Left colon (tissue), 2 donors: ENCODE measurements at places on chromosomes 6 and 20. TPM values are rescaled to one million over a fixed set of nuclear protein-coding genes. Genes with fewer than 3 reads are reported as not detected.

DNA sequence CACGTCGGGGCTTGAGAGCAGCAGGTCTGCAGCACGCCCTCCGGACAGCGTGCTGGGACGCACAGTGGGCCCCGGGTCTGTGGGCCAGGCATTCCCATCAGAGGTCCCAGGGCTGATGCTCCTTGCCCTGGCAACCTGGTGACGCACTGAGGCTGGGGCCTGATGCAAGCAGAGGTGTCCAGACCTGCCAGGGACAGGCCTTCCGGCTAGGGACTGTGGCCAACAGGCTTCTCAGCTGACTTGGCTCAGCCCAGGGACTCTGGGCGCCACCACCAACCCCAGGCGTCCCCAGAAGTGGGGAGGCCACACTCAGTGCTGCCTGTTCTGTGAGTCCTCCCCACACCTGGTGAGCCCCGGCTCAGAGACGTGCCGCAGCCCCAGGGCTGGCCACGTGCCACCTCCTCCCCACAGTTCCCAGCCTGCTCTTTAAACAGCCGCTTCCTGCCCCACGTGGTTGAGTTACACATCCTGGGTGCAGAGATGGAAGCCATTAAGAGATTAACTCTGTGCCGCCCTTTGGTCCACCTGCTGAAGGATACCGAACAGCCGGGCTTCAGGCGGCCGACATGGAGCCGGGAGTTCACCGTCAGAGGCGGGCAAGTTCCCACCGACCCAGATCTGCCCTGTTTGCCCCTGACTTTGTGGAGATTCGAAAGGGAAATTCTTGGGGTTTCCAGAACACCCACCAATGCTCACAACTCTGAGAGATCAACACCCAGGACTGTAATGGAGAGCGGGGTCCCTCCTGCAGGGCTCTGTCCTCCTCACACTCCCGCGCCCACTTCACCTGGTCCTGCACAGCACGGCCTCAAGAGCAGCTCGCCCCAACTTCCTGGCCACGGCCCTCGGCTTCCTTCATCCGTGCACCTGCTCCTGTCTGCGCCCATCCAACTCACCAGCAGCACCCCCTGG, 37.6 kb upstream of the ZBP1 start:
- no peak for DNase-seq

DNA sequence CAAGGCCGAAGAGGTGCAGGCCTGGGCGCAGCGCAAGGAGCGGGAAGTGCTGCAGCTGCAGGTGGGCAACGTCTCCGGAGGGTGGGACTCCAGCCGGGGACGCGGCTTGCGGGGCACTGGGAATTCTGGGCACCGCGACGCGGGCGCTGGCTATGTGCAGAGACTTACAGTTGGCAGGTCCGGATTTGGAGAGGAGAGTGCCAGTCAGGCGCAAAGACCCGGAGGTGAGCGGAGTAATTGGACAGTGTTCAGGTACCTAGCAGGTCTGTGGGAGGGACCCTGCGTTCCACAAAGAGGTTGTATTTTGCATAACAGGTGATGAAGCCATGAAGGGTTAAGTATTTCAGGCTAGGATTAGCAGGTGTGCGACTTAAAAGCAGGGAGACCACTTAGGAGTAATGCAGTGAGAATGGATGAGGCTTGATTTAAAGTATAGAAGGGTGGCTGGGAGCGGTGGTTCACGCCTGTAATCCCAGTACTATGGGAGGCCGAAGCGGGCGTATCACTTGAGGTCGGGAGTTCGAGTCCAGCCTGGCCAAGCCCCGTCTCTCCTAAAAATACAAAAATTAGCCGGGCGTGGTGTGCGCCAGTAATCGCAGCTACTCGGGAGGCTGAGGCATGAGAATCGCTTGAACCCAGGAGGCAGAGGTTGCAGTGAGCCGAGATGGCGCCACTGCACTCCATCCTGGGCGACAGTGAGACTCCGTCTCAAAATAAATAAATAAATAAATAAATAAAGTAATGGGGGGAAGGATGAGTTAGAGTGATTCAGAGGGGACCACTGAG, 1.0 kb downstream of the MRPS26 start:
- peak; percentile 49 for DNase-seq

- DNase-seq = no peak
Observed at GRCh38 chr6:62613928-62614327, 327.9 kb upstream of the KHDRBS2 start.

Gene RBPJL
- not detected for total RNA-seq

DNA sequence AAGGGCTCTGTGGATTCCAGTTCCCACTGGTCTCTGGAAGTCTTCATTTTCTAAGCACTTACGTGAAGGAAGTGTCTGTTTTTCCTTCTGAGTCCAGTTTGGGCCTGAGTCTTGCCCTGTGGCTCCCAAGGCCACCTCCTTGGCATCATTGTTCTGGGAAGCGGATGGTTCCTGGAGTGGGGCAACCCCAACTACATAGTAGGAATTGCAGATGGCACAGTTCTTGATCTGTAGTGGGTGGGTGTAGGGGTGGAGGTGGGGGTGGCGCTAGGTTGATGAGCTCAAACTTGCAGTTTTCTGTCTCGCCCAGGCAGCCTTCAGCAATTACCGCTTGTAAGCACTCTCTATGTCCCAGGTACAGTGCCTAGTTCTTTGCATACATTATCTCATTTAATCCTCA, 7.2 kb upstream of the FERMT1 start:
- DNase-seq = no peak

GRCh38 chr6:37943436-37944058, 124.0 kb downstream of the ZFAND3 start:
- DNase-seq = no peak

Gene SLC17A2
- total RNA-seq = not detected

- no peak for DNase-seq
Observed at GRCh38 chr6:74733830-74734620, 471.8 kb downstream of the COL12A1 start.

- DNase-seq = no peak
Observed at GRCh38 chr6:151155095-151155494, 84.7 kb upstream of the AKAP12 start.

Gene MAS1
- total RNA-seq = not detected

- DNase-seq = no peak
Observed at GRCh38 chr20:62571669-62572344, 70.5 kb upstream of the SLCO4A1 start.

Gene PHACTR3
- 0.47 TPM for total RNA-seq

- DNase-seq = no peak
Observed at GRCh38 chr20:3210346-3210745, 1.0 kb downstream of the ITPA start.

Gene DYNLT2
- total RNA-seq = 1.3 TPM

DNA sequence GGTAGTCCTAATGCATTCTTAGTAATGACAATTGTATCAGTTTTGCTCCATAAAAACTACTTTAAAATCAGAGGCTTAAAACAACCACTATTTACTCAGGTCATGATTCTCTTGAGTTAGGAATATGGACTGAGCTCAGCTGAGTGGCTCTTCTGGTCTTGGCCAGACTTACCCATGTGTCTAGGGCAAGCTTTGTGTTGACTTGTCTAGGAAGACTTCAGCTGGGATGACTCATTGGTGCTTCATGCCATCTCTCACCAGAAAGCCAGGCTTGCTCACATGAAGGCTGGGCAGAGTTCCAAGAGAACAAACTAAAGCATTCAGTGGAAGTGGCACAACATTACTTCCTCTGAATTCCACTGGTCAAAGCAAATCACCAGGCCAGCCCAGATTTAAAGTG, 155.3 kb downstream of the DHX35 start:
- DNase-seq = no peak

DNA sequence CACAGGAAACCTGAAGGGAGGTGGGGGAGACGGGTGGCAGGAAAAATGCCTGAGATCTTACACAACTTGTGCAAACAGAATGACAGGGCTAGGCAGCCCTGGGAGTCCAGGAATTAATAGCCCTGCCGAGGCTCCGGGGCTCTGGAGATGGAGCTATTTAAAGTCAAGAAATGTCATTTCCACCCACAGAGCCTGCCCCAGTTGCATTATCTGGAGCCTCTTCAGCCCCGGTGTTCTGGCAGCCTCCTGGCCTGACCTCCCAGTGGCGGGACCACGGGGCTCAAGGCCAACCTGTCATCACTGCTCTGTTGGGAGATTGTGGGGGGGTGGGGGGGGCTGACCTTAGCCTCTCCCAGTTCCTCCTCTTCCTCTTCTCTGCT, 28.5 kb upstream of the SCUBE3 start:
- no peak for DNase-seq

DNA sequence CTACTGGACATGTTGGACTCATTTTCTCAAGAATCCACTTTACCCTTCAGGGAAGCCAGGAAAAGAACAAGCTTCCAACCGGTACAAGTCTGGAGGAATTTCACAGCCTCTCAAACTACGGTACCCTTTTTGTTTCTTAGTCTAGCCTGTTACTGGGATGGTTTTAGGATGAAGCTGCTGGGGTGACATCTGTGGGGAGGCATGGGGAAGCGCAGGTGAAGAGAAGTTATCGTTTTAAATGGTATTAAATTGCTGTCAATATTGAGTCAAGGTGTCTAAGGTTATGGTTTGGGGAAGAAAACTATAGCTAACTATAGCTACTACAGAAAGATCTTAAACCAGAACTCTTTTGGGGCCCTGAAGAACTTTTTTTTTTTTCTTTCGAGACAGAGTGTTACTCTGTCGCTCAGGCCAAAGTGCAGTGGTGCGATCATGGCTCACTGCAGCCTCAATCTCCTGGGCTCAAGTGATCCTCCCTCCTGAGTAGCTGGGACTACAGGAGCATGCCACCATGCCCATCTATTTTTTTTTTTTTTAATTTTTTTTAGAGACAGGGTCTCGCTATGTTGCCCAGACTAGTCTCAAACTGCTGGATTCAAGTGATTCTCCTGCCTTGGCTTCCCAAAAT, 128.7 kb downstream of the RIN2 start:
- DNase-seq = no peak

DNA sequence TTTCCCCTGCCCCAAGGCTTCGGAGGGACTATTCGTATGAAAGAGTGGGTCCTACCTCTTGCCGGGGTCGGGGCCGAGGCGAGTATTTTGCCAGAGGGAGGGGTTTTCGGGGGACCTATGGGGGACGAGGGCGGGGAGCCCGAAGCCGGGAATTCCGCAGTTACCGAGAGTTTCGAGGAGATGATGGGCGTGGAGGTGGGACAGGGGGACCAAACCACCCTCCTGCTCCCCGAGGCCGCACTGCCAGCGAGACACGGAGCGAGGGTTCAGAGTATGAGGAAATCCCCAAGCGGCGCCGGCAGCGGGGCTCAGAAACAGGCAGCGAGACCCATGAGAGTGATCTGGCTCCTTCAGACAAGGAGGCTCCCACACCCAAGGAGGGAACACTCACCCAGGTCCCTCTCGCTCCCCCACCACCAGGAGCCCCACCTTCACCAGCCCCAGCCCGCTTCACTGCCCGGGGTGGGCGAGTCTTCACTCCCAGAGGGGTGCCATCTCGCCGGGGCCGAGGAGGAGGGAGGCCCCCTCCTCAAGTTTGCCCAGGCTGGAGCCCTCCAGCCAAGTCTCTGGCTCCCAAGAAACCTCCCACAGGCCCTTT, 11.3 kb downstream of the PRRC2A start:
- DNase-seq = no peak

GRCh38 chr6:75116946-75117345, 88.9 kb downstream of the COL12A1 start:
- DNase-seq = no peak

GRCh38 chr6:139135578-139136545, 982 bp downstream of the HECA start:
- DNase-seq = peak; percentile 82

- peak; percentile 92 for DNase-seq
Observed at GRCh38 chr6:116680880-116681672, at the start of gene KPNA5. TSS of gene KPNA5 (plus strand) at chr6:116681211. CDS start at chr6:116681335, 124 bp downstream.

DNA sequence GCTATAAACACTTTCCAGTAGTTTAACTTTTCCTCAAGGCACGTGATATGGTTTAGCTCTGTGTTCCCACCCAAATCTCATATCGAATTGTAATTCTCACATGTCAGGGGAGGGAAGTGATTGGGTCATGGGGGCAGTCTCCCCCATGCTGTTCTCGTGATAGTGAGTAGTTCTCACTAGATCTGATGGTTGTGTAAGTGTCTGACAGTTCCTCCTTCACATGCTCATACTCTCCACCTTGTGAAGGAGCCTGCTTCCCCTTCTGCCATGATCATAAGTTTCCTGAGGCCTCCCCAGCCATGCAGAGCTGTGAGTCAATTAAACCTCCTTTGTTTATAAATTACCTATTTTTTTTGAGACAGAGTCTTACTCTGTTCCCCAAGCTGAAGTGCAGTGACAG, 127.9 kb downstream of the DTNBP1 start:
- no peak for DNase-seq

DNA sequence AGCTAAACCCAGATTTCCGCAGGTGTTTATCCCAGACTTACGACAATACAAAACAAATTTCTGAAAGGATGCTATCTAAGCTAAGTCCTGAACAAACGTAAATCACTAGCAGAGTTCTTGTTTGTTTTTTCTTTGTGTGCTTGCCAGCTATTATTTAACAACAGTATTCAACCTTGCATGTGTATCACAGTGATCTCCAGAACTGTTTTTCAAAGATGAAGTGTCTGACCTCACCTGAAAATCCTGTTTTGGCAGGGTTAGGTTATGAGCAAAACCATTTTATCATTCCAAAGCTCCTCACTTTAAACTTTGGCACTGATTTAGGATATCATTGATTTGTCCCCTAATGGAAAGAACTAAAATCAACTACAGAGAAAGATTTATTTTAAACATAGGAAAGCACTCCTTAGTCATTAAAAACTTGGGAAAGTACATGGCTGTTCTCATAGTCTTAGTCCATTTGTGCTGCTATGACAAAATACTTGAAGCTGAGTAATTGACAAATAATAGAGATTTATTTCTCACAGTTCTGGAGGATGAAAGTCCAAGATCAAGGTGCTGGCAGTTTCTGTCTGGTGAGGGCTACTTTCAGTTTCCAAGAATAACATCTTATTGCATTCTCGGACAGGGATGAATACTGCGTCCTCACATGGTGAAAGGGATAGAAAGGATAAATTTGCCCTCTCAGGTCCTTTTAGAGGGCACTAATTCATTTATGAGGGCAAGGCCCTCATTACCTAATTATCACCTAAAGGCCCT, 20.8 kb upstream of the BMP5 start:
- DNase-seq = no peak

DNA sequence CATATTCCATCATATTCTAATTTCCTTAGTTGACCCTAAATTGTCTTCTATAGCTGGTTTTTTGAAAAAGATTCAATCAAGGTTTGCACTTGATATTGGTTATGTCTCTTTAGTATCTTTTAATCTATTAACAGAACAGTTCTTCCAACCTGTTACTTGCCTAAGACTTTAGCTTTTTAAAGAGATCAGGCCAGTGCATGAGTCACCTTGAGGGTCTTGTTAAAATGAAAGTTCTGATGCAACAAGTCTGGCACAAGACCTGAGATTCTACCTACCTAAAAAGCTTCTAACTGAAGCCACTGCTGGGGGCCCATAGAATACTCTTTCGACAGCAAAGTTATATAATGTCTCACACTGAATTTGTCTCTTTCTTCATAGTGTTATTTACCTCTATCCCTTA, 3.2 kb downstream of the USP45 start:
- DNase-seq = no peak

- DNase-seq = no peak
Observed at GRCh38 chr6:56949925-56950495, 4.9 kb upstream of the BEND6 start.

DNA sequence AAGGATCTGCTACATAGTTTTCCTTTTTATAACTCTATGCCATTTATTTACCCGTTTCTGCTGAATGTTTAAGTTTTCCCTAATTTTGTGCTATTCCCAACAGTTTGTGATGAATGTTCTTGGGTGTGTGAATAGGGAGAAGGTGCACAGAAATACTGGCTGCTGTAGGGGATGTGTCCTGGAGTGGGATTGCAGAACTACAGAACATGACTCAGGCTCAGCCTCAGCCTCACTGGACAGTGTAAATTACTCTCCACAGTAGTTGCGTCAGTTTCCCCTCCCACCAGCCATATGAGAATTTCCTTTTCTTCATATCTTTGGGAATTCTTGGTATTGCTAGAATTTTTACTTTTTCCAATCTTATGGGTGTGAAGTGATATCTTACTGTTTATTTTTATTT, 57.0 kb downstream of the SLX4IP start:
- no peak for DNase-seq
